RKO (cell line): ENCODE measurements at places on chromosomes 11 and 22.

DNA sequence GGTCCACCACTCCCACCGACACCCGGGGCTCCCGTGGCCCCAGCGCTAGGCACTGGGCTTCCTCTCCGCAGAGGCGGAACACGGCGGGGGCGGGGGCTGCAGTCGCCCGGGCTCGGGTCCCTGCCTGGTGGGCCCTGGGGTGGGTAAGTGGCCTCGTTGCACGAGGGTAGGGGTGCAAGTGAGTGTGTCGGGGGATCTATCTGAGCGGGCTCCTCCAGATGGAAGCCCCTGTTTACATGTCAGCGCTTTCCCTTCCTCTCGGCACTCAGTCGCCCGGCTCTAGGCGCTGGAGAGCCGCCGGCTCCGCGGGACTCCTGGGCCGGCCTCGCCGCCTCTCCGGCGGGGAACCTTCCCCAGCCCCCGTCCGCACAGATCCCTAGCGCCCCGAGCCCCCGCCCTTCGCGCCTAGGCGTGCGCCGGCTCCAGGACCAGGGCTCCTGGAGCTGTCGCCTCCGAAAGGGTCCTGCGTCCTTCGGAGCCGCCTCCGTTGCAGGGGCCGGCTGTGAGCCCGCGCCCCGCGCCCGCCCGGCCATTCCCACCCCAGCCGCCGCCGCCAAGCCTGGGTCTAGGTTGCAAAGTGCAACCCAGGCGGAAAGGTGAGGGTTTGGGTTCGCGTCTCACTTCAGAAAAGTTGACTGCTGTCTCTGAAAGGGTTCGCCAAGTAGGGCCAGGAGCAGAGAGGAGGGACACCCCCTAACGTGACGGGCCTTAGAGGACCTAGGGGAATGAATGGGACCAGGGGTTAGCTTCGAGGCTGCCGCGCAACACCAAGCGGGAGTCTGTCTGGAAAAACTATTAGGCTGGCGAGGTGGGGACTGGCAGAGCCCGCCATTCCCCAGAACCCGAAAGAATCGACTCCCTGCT, 978 bp downstream of the FLI1 start:
- DNase-seq, result no peak

- no peak for DNase-seq
Measured at GRCh38 chr22:44408829-44409192, 89.2 kb downstream of the RTL6 start.

DNA sequence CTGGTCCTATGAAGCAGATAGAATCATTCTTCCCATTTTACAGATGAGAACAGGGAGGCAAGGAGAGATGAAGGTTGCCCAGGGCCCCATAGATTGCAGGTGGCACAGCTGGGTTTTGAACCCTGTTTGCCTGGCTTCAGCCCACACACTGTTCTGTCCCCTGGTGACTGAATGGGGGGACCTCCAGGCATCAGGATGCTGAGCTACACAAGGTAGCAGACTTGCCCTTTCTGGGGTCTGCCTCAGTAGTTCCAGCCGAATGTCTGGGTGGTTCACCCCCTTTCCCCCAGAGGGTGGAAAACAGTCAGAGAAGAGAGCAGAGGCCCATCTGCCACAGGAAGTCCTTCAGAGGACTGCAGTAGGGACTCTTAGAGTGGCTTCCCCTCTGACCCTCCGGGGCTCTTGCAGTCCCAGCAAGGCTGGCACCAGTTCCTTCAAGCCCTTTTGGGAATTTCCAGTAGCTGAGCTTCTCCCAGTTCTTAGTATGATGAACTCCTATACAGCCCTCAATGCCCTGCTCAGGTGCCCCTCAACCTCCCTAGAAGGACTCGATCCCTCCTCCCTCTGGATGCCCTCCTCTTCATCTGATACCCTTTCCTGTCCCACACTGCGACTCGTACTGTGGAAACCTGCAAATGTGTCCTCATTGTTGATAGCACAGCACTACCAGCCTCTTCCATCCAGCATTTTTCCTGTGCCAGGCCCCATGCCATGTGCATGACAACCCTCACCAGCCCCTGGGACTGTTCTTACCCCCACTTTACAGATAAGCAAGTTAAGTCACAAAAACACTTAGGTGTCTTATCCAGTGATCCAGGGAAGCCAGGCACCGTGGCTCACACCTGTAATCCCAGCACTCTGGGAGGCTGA, 82.8 kb downstream of the IGLL1 start:
- no peak for DNase-seq

DNA sequence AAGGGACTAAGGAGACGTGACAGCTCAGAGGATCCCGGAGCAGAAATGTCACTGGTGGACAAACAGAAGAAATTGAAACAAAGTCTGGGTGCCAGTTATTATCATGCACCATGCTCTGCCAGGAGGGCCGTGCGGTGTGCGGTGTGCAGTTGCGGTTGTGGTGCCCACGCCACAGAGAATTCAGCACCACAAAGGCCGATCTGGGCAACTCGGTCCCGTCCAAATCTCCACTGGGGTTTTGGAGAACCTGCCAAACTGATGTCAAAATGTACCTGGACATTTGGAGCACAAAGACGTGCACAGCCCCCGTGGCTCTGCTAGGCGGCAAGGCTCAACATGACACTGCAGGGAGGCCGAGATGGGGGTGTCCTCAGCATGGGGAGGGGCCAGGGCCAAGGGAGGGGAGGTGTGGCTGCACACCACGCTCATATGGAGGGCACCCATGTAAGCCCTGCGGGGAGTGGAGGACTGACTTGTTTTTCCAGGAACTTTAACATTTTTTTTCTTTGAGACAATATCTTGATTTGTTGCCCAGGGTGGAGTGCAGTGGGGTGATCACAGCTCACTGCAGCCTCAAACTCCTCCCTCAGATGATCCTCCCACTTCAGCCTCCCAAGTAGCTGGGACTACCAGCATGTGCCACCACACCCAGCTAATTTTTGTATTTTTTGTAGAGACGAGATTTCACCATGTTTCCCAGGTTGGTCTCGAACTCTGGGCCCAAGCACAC, 39.4 kb downstream of the GNB1L start:
- no peak for DNase-seq

- peak; percentile 55 for DNase-seq
Measured at GRCh38 chr11:68213135-68213515, at the start of gene KMT5B. KMT5B (minus strand) TSS chr11:68213296; CDS start chr11:68190076, 23,220 bp downstream.

GRCh38 chr11:95702526-95702925, 87.1 kb downstream of the FAM76B start:
- peak; percentile 0 for DNase-seq

DNA sequence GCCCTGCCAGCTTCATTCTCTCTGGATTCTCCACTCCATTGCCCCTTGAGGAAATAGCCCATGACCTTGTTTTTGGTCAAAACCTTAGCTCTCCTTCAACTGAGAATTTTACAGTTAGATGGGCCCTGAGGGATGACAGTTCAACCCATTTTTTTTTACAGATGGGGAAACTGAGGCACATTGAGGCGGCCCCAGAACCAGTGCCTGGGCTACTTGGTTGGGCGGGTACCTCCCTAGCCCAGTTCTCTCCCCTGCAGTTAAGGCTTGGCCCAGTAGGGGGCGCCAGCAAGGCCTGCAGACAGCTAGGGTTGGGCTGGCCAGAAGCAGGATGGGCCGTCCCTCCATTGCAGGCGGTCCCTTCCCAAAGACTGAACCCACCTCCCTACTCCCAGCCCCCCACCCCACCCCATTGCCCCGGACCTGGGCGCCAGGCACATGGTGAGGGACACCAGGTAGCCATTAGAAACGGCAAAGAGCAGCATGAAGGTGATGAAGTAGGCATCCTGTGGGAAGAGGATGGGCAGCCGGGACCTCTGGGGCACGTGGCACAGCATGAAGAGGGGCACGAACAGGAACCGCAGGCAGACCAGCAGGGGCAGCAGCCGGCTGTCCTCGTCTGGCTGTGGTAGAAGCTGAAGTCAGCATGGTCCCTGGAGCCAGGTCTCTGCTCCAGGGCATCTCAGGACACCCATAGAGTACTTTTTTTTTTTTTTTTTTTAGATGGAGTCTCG, 7.6 kb downstream of the SLC29A2 start:
- no peak for DNase-seq

DNA sequence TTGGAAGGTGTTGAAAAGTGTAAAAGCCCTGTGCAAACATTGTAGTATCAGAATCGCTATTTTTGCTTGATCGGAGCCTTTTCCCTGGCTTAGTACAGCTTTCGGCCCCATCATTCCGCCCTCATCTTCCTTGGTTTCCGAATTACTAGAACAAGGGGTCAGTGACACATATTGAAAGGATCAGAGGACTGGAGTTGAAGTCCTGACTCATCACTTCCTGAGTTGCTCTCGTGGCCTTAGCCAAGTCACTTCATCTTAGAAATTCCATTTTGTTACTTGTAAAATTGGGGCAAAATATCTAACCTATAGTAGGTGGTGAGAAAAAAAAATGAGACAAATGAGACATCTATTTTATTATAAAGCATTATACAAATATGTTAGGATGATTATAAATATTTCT, 375.0 kb downstream of the NTM start:
- peak; percentile 47 for DNase-seq

DNA sequence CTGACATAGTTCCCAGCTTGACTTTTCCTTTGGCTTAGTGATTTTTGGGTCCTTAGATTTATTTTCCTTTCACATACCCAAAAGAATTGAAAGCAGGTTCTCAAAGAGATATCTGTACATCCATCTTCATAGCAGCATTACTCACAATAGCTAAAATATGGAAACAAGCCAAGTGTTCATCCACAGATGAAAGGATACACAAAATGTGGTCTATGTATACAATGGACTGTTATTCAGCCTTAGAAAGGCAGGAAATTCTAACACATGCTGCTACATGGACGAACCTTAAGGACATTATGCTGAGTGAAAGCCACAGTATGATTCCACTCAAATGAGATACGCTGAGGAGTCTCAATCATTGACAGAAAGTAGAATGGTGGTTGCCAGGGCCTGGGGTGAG, 171.8 kb downstream of the IGLL1 start:
- no peak for DNase-seq

DNA sequence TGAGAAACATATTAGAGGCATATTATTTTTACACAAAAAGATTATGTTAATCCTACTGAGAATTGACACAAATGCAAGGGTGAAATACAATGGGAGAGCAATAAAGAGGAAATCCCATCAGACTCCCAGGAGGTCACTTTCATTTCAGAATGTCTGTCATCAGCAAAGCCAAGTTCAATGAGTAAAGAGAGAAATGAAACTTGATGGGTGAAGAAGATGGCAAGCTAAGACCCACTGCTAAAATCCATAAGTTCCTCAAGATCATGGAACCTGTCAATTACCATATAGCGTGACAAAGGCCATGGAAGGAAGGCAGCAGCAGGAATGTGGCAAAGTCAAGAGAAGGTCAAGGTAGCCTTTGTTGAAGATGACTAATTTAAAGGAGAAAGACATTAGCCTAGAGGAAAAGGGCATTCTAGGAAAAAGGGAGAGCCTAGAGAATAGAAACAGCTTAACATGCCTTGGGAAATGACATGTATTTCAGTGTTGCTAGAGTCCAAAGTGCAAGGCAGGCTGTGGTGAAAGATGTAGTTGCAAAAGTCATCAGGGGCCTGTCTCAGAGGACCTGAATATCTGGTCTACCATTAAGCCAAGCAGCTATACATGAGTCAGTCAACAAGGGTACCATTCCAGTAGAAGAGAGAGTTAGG, 43.1 kb downstream of the FAM168A start:
- DNase-seq, result no peak

DNA sequence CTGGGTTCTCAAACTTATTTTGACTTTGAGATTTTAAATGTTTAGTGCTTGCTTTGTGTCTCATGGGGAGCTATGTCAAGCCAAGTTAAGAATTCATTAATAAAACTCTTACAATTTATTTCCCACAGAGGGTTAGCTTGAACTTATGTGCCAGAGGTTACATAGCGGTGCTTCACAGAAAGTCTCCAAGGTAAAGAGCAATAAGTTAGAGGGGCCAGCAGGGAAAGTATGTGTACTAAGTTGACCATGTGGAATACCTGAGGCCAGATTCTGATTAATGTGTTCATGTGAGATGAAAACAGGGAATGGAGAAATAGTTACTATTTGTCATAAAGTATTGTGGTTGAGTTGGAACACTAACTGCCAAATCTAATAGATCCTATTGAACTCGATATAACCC, 149.3 kb downstream of the TMEM135 start:
- DNase-seq, result no peak

DNA sequence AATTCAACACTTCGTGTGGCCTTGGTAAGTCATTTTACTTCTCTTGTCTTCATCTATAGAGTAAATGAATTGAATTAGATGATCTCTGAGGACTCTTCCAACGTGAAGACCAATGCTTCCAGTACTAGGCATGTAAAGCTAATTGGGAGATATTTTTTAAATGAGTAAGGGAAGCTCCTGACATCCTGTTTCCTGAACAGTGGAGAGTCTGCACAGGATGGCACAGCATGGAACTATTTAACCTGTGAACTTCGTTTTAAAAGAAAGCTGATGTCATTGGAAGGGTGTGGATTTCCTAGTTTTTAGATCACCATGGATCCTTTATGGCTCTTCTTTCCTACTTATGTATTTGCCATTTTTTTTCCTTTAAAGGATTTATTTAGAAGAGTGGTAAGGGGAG, 48.4 kb upstream of the HSD17B12 start:
- DNase-seq, result no peak

- DNase-seq, result no peak
Measured at GRCh38 chr11:45393826-45394225, 107.7 kb upstream of the SYT13 start.

DNA sequence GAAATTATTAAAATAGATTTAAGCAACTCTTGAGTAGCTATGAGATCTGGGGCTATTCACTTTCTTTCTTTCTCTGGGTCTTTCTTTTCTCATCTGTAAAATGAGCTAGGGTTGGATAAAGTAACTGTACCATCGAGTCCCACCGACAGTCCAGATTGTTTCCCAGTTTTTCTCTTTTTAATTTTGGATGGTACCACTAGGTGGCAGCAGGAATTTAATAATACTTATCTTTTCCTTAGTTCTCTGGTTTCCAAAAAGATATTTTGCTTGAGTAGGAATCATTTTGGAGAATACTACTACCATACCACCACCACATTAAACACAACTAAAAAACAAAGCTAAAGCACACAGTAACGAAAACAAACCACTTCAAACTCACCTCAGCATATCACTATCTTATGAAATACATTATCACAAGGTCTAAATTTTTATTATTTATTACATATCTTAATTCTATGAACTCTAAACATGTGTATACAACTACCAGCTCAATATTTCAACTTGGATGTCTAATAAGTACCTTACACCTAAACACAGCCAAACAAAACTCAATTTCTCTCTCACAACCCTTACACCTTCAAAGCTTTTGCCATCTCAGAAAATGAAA, 584.0 kb downstream of the KCNA4 start:
- DNase-seq, result peak; percentile 42

GRCh38 chr11:68932933-68933577, 29.4 kb downstream of the IGHMBP2 start:
- no peak for DNase-seq

DNA sequence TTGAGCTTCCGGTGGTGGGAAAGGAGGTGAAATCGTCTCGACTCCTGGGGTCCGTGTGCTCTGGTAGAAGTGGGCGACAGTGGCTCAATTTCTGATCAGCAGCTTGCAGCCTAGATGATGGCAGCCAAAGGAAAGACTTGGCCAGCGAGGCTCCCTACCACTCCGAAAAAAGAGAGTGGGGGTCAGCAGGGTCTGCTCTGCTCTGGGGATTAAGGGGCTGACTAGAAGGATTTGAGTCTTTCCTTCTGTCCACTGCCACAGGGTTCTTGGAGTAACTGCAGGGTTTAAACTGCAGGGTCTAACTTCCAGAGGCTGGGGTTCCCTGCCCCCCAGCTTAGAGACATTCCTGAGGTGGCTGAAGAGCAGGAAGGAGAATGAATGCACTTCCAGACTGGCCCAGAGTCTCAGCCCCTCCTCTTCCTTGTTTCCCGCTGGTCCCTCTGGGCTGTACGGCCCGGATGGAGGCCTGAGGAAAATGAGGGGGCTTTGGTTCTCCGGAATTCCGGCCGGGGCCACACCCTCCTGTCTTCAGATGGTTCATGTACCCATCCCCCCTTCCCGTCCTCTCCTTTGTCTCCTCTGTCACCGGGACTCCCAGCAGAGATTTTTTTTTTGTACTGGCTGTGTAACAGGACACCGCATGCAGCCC, 907 bp downstream of the SERPINH1 start:
- DNase-seq, result peak; percentile 83
